ENCODE measurements at places on chromosomes 16 and 17. TPM values are rescaled to one million over a fixed set of nuclear protein-coding genes. Genes with fewer than 3 reads are reported as not detected.

The MVP gene
- 321 TPM for polyA plus RNA-seq

The SHBG gene
- polyA plus RNA-seq: 0.50 TPM

The CDYL2 gene
- 2.9 TPM for polyA plus RNA-seq

The PPM1E gene
- 0.64 TPM for polyA plus RNA-seq

GRCh38 chr16:75238132-75238852 lies 13.1 kb downstream of the BCAR1 start:
- DNase-seq: peak; percentile 74

DNA sequence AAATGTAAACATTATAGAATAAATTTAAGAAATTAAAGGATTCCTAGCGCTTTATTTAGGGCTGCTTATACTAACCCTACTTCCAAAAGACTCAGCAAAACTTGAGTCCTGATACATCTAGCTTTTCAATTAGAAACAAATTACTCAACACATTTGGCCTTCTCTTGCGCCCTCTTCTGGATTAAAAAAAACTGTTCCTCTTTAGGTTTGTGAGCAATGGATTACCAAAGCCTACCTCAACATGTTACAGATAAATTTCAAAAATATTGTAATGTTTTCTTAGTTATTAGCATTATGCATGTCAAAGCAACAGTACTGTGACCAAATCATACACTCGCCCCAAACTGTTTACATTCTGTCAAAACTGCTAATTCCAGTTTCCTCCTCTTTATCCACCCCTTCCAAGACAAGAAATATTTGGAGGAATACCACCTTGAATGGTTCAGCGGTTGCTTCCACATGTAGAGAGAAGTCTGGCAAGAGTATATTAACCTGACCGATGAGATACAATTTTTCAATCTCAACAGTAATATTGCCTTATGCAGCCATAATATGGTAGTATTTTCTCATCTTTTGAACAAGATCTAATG lies 2.7 kb downstream of the NUFIP2 start:
- peak; percentile 18 for DNase-seq

DNA sequence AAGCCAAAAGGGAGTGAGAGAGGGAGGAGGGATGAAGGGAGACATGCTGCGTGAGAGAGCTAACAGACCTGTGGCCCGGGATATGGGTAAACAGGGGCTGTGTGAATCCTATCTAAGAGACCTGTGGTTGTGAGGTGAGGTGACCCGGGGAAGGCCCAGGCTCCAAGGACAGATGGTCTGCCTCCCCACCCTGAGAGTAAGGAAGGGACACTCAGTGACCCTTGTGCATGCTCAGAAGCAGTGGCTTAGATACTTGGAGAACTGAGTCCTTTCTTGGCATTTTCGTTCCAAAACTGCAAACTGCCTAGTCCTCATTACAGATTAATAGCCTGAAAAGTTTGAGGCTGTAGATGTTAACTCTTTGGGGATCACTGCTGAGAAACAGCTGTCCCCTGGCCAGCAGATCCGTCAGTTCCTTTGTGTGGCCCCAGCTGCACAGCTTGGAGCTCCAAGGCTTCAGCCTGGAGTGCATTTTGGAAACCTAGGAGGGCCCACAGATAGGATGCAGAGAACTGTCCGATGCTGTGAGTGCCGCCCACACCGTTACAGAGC lies 121.6 kb downstream of the SMG6 start:
- DNase-seq: no peak

- no peak for DNase-seq
These were observed 81.6 kb upstream of the ZNF750 start for GRCh38 chr17:82921426-82921825.

DNA sequence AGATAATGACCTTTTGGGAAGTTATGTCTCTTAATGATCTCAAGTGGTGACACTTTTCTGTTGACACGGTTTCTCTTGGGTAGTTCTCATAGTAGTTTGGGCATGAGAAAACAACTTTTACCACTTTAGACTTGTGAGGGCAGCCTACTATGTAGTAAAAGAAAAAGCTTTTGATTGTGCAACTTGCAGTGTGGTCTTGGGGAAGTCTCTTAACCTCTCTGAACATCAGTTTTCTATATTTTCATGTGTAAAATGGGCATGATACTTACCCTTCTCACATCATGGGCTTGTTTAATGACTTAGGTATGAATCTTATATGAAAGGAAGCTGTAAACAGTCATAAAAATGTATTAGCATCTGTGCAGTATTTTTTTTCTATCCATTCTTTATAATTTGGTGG lies 11.2 kb downstream of the NF1 start:
- DNase-seq: no peak

GRCh38 chr17:78239489-78239931 lies 8.1 kb downstream of the TMEM235 start:
- DNase-seq: no peak

DNA sequence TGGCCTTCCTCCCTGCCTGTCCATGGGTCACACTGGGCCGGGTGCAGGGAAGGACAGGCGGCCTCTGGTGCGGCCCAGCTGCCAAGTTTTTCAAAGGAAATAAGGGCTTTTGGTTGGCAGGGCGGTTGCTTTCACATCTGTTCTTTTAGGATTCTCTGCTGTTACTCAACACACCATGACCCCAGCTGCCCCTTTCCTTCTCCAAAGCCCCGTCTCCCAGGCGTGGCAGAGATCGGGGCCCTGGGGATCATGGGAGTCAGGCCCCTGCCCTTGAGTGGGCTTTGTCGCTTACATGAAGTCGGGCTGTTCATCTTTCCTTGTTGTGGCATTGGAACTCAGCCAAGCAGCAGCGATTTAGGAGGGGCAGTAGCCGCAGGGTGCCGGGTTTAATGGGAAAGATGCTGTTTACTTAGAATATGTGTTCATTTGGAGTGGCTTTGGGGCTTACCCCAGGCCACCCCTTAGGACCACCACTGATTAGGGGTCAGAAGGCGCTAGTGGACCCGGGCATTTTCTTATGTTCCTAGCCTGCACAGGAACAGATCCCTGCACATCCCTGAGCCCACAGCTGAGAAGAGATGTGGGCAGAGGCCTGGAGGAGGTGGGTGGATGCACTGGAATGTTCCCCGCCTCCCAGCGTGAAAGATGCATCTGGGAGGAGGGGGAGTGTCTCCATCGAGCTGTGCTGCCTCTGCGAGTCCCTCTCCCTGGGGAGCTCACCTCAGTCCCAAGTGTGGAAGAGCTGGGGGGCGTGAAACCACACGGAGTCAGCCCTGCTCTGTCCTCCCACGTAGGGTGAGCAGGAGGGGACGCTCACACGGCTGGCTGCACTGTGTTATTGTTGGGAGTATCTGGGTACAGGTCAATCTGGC lies 6.8 kb upstream of the ADCY7 start:
- DNase-seq: no peak

- no peak for DNase-seq
These were observed 50.3 kb upstream of the SEC14L1 start for GRCh38 chr17:77090476-77090875.

DNA sequence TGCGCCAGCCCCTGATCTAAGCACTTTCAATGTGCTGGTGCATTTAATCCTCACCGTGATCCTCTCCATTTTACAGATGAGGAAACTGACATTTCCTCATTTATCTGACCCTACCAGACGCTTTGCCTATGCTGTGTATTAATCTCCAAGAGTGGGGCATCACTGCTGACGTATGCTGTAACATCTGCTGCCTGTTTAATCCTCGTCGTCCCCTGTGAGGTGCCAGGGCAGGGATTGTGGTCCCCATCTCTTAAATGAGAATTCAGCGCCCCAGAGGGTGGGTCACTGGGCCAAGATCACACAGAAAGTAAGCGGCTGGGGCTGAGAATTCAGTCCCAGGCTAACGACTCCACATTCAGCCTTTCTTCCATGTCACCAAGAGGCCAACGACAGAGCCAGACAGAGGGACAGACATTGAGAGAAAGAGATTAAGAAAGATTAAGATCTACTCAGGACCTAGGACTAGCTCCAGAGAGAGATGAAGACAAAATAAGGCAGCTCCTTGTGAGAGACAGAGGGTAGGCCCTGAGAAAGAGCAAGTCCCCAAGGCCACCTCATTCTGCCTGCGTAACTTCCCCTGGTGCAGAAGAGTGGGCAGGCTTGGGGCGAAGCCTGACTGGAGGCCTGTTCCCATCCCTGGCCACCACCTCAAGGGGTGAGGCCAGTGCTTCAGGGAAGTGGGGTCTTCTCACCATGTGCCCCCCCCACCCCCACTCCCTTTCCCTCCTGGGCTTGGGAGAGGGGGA lies 13.5 kb downstream of the CACNA1G start:
- DNase-seq: no peak

GRCh38 chr17:9361188-9361955 lies 214.2 kb downstream of the STX8 start:
- DNase-seq: peak; percentile 67

DNA sequence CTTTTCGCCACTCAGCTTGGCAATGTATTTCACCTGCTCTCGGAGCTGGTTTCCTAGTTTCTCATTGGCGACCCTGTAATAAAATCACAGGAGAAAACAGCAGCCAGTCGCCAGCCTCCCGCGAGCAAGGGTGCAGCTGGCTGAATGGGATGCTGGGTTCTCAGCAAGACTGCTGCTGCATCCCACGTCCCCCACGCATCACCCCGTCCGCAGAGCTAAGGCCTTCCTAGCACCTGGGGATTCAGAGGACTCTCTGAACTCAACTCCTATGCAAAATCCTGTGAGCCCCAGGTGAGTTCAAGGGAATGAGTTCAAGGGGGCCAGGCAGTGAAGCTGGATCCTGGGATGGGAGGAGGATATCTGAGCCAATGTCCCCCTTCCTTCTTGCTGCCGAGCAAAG lies 29.3 kb downstream of the DHX38 start:
- no peak for DNase-seq

DNA sequence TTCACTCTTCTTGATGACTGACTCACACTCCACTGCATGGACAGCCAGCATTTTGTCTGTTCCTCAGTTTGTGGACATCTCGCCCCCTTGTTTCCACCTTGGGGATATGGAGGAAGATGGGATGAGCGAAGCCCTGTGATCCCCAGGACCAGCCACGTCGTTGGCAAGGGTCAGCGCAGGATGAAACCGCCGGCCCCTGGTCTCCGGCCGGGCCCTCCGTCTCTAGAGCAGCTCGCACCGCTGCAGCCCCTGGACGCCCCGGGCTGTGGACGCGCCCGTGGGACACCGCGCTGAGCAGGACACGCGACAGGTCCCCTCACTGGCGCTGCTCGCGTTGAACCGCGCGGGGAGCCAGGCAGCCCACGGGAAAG lies 604 bp upstream of the ZC3H18 start:
- no peak for DNase-seq

DNA sequence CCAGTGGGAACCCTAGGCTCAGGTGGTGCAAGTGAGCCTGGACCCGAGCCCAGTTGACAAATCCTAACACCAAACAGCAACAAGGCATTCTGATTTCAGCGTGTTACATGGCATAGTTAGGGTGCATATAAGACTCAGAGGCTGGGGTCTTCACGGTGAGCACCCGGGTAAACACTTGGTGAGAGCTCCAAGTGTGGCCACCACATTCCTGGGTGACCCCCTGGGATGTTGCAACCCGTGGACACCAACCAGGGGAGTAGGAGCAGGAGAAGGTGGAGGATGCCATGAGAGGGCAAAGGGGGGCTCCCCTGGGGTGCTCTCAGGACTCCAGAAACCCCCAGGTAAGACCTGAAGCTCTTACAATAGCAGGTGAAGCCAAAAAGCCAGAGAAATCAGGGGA lies 69.9 kb upstream of the CDH5 start:
- no peak for DNase-seq

DNA sequence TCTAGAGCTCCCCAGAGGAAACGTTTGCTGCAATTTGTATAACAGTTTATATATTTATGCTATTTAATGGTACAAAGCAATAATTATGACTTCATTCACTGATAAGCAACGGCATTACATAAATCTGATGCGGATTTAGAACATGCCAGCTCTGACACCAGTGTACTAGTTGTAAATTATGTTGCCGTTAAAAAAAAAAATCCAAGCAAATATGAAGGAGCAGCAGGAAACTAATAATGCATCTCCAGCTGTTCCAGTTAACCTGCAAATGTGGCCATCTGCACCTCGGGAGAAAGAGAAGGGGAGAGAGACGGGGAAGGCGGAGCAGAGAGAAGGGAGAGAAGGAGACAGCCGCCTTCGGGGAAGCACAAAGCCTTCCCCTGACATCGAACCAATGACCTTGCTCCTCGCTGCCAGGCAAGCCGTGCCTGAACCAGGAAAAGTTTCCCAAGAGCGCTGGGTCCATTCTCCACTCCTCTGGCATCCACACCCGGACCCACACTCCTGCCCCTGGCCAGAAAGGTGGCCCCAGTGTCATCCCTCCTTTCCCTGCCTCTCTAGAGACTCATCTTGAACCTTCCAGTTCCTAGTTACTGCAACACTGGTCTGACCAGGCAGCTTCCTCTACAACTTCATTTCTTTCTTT lies 174.8 kb downstream of the C16orf78 start:
- DNase-seq: no peak

GRCh38 chr17:80959330-80960036 lies 32.2 kb upstream of the CHMP6 start:
- peak; percentile 11 for DNase-seq

- no peak for DNase-seq
These were observed 11.5 kb upstream of the PRSS54 start for GRCh38 chr16:58306327-58306726.

- no peak for DNase-seq
These were observed 97.1 kb upstream of the RPRML start for GRCh38 chr17:47076171-47076570.

DNA sequence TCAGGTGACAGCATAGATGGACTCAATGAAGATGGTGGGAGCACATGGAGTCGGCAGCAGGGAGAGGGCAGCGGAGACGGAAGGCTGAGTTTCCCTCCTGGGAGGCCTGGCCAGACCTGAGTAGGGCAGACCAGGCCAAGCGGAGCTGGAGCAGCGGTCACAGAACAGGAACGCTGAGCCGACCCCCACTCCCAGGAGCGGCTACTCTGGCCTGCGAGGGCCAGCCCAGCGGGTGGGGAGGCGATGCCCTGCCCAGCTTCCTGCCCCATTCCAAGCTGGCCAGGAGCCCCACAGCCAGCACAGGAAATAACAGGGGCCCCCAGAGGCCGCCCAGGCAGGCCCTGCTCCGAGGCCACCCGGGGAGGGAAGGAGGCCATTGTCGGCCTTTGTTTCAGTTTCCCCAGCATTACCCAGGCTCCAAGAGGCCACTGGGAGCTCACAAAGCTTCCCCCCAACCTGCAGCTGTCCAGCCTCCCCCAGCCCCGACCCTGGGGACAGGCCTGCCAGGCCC lies 79.8 kb downstream of the ZNF423 start:
- DNase-seq: no peak

DNA sequence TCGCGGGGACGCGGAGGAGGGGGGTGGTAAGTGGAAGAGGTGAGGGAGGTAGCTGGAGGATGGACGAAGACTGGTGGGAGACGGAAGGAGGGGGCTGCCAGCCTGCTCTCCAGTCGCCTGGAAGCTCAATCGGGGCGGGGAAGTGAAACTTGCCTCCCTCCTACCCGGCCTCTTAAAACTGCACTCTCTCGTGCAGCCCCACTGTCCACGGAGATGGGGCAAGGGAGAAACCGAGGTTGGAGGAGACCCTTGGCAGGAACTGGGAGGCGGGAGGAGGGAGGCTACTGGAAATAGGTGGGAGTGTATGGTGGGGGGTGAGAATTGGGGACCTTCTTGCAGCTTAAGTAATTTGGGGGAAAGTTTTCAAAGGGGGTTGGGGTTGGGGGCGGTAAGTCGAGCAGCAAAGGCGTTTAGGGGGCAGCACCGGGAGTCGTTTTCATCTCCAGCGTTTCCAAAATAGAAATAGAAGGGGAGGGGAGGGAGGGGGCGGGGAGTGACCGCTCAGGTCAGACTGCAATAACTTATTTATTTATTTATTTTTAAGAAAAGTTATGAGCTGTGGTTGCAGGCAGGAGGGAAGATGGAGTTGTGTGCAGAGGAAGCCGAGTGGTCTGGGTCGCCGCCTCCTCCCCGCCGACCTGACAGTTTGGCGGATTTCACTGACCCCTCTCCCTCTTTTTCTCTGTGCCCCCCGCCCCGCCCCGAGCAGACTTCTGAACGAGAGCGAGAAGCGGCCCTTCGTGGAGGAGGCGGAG lies 1.4 kb downstream of the SOX9 start:
- no peak for DNase-seq

All from AG04450 (cell line).